ENCODE measurements at places on chromosomes 3 and 15.

GRCh38 chr3:188164248-188164687 is 10.3 kb downstream of the LPP start:
- no peak for DNase-seq

GRCh38 chr15:75237316-75237982 is 20.7 kb upstream of the GOLGA6C start:
- no peak for DNase-seq

DNA sequence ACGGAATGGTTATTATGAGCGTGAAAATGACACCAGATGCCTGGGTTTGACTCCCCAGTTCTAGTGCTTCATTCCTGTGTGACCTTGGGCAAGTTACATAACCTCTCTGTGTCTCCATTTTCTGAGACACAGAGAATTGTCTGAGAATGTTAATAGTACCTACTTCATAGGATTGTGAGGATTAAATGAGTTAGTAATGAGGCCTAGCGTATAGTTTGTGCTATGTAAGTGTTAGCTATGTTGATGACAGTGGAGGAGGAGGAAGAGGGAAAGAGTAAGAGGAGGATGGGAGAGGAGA is 150.3 kb downstream of the MEGF11 start:
- no peak for DNase-seq

- no peak for DNase-seq
Measured at GRCh38 chr3:69085168-69085832, 563 bp downstream of the ARL6IP5 start.

DNA sequence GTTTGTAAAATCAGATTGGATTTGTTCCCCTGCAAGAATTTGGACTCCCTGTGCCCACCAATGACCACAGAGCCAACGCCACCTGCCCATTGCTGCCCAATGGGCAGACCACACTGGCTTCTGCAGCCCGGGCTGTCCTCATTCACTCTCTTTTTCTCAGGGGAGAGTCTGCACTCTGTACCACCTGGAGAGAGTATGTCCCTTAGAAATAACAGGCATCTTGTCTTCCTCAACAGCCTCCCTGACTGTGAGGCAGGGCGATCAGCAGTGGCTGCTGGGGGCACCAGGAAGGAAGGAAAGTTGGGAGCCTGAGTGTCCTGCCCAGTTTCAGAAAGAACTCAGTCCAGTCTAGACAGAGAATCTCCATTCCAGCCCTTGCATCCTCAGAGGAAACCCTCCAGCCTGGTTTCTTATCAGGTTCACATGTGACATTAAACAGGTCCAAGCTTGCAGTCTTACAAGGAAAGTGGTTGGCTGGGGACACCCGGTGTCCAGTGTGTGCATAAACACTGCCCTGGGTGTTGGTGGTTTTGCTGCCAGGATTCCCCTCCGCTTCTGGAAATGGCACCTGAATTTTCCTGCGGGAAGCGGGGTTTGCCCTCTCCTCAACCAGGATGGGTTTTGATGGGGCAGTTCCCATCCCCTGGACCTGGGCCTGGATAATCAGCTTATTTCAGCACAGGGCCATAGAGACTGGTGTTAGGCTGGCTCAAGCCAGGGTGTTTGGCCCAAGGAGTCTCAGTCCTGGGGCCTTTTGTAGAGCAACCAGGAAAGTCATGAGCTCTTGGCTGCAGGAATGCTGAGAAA is 37.2 kb downstream of the SSUH2 start:
- no peak for DNase-seq

DNA sequence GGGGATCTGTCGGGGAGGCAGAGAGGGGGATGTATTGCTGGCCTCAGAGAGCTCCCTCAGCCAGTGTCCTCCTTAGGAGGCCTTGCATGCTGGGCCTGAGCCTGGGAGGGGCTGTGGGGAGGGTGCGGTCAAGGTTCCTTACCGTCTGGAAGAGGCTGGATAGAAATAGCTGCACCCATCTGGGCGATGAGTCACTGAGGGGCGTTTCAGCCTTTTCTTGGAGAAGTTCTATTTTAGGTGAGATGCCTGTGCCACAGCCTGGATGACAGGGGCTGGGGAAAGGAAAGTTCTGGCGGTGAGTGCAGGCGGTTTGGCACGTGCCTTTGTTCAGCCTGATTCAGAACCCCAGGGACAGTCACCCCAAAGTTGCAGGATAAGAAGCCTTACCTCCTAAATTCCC is 35.7 kb upstream of the APEH start:
- DNase-seq, result no peak
